CD8-positive, alpha-beta memory T cell (primary cell): ENCODE measurements at places on chromosomes 4 and X.

DNA sequence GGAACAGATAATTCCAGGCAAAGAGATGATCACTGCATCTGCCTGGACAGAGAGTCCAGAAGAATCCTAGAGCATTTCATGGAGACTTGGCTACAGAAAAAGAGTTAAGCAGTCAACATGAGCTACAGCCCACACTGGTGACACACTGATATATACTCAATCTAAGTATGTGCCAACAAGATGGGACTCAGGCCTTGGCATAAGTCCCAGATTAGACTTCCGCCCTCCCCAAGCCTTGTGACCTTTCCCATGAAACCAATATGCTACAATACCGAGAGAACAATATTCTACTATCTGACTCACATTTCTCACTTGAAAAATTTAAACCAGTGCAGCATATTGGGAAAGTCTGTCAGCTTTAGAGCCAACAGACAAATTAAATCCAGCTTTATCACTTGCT, 65.7 kb upstream of the SLITRK2 start:
- DNase-seq, result no peak

DNA sequence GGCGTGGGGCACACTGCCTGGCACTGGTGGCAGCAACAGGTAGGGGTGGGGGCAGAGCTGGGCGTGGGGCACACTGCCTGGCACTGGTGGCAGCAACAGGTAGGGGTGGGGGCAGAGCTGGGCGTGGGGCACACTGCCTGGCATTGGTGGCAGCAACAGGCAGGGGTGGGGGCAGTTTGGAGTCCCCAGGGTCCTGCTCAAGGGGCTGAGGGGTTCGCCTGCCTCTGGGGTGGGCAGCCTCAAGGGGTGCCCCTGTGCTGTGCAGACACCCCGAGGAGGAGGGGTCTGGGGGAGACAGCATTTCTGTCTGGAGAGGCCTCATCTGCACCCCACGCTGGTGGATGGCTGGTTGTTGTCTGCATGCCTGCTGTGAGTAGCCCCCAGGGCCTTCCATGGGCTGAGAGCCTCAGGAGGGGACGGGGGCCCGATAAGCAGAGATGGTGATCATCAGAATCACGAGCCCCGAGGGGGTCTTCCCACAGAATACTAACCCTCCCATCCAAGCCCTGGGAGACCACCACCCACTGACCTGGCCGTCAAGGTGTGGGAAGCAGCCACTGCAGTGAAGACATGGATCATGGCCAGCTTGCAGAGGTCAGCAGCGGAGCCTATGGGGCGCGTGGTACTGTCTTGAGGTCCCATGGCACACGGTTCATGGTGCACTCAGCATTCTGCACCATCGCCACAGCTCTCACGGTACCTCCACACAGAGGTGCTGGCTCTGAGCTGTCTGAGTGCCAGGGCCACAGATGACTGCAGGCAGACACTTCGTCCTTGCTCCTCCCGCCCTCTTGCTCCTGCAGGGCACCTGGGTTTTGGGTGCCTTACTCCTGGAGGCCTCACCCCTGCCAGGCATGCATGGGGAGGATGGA, 21.5 kb downstream of the NAT8L start:
- DNase-seq, result no peak

- no peak for DNase-seq
These were observed 90.4 kb downstream of the GPAT3 start for GRCh38 chr4:83626245-83626836.

GRCh38 chr4:38210396-38211114, 250.4 kb downstream of the PTTG2 start:
- DNase-seq, result no peak

DNA sequence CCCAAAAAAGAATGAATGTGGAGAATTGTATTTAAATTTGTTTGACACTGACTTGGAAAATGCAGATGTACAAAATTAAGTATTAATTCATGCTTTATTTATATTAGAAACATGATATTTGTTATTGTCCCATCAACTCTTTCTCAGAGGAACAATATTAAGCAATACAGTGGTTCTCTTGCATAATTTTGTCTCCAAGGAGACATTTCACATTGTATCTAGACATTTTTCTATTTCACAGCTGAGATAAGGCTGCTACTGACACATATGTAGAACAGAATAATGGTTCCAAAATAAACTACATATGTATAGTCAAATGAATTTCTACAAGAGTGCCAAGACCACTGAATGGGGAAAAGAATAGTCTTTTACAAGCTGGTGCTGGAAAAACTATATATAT, 427.9 kb upstream of the SPANXN1 start:
- no peak for DNase-seq

DNA sequence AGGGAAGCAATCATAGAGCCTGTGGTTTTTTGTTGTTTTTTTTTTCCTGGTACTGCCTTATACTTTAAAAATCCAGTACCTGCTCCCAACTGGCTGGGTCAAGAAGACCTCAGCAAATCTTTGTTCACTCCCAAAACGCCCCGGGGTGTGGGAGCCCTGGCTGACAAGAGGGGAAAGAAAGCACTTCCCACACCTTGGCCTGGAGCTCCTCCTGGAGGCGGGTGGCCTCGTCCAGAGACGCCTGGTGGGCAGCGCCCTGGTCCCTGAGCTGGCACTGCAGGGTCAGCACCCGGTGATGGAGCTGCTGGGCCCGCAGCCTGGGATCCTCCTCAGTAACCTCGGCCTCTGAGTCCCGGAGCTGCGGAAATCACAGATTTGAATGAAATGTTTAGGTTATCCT, 38.2 kb downstream of the C4orf50 start:
- no peak for DNase-seq

DNA sequence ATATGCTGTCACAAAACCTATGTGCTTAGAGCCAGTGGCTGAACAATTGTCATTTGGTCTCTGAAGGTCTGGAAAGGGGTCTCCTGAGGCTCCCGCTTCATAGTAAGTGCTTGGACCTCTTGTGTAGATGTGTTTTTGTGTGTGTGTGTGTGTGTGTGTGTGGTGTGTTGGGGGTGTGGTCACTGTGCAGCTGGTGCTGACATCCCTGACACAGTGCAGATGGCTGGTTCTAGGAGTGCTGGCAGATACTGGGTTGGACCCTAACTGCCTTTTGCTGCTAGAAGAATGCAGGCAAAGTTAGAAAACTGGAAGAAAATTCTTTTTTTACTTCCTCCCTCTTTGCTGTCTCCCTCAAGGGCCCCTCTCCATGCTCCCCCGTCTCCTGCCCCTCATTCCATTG, 1872.6 kb downstream of the ARAP2 start:
- no peak for DNase-seq

GRCh38 chrX:47241201-47242011, 8.6 kb downstream of the USP11 start:
- no peak for DNase-seq

GRCh38 chr4:83113429-83113786, 1.1 kb downstream of the PLAC8 start:
- DNase-seq, result no peak

DNA sequence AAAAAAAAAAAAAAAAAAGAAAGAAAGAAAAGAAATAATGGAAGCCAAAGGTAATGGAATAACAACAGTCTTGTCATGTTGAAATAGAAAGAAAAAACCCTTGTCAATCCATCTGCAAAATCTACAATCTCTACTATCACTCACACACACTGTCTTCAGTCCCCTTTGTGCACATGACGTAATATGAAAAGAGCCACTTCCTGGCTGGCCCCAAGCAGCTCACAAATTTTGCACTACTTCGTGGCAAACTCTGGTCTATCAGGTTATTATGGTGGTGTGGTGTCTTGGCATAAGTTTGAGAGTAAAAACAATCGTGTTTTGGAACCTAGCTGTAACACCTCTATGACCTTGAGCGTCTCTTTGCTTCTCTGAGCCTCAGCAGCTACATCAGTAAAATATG, 8.3 kb upstream of the AFAP1 start:
- no peak for DNase-seq

GRCh38 chrX:68254738-68255645, 178.3 kb downstream of the OPHN1 start:
- no peak for DNase-seq

DNA sequence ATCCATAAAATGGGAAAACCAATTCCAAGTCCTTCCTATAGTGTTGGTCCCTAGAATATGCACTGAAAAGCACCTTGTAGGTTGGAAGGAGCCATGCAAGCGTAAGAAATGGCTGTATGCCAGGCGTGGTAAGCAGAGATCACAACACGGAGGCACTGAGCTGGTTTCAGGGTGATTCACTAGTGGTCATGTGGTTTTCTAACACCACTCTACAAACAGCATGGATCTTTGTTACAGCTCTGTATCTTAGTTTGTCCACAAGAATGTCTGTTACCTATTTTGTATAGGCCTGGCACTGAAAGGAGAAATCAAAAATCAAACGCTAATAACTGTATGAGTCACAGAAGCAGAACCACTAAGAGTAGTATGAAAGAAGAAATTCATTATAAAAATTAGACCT, 71.9 kb downstream of the MAGEB17 start:
- no peak for DNase-seq

DNA sequence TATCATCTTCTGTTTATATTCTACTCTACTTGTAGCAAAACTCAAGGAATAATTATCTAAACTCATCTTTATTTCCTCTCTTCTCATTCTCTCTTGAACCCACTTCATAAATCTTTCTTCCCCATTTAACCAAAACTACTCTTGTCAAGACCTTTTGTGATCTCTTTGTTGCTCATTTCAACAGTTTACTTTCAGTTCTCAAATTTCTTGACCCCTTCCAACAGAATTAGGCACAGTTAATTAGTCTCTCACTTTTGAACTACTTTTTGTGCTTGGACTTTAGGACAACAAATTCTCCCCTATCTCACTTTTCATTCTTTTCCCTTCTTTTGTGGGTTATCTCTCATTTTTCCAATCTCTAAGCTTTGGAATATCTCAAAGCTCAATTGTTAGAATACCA, 27.4 kb upstream of the CAMK2D start:
- no peak for DNase-seq

GRCh38 chr4:185019456-185020292, 1.4 kb downstream of the HELT start:
- DNase-seq, result no peak

DNA sequence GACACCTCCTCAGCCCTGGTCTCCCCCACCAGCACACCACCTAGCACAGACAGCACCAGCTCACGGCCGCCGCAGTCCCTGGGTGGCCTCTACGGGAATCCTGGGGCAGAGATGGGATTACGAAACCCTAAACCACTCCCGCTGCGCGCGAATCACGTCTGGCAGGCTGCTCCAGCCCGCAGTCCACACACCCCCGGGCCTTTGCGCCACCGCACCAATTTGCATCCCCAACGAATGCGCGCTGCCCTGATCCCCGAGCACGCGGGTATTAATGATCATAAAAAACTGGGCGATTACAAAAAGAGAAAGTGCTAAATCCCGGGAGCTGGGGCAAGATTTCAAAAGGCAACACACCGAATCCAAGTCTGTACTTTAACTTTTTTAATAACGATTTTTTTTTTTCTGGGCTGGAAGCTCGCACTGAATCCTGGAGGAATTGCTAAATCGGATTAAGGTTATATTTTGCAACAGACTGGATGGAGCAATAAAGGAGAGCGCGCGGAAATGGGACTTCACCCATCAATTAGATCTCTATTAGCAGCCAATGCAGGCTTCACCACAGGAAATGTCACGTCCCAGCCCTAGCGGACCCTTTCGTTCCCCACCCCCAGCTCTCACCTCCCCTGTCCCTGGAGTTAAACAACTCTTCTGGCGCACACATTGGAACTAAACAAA, 69.8 kb upstream of the TMEM33 start:
- DNase-seq, result no peak

DNA sequence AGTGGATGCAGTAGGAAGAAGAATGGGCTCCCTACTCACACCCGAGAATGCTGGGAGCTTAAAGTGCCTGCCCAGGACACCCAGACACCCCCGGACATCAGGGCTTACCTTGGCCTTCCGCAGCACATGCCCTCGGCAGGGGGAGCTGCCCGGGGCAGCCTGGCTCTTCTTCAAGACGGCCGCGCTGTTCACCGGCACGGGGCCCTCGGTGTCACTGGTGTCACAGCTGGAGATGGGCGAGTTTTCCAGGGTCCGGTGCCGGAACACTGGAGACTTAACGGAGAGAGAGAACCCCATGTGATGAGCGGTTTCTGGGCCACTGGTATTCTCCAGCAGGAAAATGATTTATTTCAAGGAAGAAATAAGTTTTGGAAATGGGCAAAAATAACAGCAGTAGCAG, 170.9 kb downstream of the AFAP1 start:
- DNase-seq, result no peak

DNA sequence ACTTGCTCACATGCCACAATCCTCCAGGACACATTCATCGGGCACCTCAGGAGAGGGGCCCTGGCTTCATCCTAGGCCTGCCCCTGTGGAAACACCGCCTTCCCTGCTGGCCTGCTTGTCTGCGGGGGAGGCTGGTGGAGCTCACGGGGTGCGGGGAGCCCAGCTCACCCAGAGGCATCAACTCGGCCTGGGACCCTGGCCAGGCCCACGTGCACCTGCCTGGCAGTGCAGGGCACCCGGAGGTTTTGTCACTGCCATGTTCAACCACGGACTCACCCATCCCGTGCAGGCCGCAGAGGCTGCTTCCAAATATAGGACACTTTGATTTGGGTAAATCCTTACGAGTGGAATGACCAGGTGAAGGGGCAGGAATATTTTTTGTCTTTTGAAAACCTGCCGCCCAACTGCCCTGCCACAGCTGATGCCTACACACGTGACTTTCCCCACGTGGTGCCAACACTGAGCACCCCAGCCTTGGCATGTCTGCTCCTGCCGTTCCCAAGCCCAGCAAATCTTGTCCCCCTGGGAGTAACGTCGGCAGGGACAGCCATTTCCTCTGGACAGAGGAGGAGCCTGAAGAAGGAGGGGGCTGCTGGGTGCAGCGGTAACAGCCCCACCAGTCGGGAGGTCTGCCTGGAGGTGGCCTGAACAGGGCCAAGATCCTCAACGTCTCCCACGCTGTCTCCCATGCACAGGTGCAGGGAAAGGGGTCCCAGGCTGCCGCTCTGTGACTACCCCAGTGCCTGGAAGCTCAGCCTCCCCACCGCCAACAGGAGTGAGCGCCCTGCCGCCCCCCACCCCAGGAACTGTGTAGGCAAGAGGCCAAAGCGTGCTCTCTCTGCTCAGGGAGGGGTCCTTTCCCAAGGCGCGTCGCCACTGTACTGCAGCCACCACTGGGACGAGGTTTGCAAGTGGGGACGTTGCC, 8.5 kb downstream of the MXD4 start:
- DNase-seq, result no peak

- no peak for DNase-seq
These were observed 43.0 kb upstream of the PDLIM5 start for GRCh38 chr4:94408549-94409374.

GRCh38 chrX:24563291-24564010, 83.7 kb downstream of the PCYT1B start:
- DNase-seq, result no peak

GRCh38 chr4:147428583-147428982, 52.3 kb upstream of the EDNRA start:
- DNase-seq, result no peak
